ENCODE measurements at places on chromosomes 5 and 9.
A peak's percentile ranks its signal among the peaks of the same experiment; 100 is the strongest.

GRCh38 chr5:78964889-78965288 is 20.2 kb downstream of the ARSB start:
- peak; percentile 81 for DNase-seq

GRCh38 chr5:168943091-168943884 is 357.7 kb downstream of the SLIT3 start:
- DNase-seq = no peak

GRCh38 chr9:92723801-92724323 is 40.8 kb downstream of the BICD2 start:
- no peak for DNase-seq

- DNase-seq = no peak
These were observed 89.2 kb downstream of the ACER2 start for GRCh38 chr9:19498015-19498414.

DNA sequence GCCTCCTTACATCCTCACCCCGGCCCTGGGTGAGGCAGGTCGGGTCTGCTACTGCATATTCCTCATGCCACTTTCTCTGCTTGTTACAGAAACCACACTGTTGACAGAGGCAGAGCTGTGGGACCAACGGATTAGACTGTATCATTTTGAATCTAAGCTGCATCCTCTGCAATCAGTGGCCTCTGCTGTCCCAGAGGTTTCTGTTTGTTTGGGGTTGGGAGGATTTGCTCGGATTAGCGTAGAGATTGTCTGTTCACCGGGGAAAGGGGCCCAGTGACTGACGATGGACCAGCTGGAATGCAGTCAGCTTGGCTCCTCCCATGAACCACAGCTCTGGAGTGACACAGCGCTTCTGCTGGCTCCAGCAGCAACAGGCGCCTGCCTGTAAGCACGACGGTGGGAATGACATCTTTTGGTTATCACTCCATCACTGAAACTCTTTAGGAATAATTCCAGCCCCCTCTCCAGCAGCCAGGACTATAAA is 37.3 kb upstream of the ADRA1B start:
- DNase-seq = peak; percentile 92

DNA sequence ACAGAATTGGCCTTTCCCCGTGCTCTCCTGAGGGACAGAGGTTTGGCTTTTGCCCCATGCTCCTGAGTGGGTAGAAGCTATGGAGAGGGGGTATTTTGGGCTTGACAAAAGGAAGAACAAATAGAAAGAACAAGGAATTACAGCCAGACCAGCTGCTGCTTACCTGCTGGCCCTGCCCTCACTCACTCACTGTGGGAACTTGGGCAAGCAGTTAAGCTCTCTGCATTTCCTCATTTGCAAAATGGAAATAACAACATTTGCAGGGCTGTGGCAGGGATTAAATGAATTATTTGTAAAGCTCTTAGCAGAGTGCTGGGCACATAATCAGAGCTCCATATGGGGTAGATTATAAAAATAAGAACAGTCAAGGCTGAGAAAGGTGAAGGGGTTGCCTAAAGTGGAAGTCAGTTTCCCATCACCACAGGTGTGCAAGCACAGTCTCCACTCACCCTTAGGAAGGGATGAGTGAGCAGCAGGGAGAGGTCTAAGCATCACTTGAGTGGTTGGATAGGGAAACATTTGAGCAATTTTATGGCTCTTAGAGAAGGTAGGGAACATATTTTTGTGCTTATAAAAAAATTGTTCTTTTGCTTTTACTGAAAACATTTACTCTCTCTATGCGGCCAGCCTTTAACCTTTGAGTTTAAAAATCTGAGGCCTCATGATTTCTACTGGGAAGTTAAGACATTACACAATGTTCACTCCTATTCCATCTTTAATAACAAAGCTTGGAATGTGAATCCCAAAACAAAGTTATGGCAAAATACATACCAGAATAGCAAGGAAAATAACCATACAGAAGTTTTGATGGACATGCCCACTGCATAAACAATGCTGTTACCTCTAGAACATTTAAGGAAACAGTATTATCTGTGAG is 42.8 kb upstream of the LHFPL2 start:
- DNase-seq = no peak

- peak; percentile 41 for DNase-seq
These were observed 36.8 kb downstream of the FGD3 start for GRCh38 chr9:92983984-92984589.

GRCh38 chr9:4548811-4549725 is 58.8 kb downstream of the SLC1A1 start:
- DNase-seq = peak; percentile 12

DNA sequence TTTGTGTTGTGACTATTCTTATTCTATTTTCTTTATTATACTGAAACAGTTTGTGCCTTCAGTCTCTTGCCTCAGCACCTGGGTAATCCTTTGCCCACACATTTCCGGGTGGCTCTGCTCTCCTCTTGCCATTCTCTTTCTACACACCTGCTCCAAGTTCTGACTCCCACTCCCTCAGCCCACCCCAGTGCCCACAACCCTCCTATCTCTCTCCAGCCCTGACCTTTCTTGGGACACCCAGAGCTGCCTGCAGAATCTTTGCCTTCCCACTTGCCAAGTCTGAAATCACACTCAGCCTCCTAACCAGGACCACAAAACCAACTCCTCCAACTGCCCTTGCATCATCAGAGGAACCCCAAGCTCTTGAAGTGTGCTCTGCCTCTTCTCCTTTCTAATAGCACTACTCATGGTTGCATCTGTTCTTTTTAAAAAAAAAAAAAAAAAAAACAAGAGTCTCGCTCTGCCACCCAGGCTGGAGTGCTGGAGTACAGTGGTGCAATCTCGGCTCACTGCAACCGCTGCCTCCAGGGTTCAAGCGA is 4.1 kb downstream of the SWI5 start:
- DNase-seq = no peak

- no peak for DNase-seq
These were observed 4.7 kb upstream of the SOWAHA start for GRCh38 chr5:132808448-132808847.

DNA sequence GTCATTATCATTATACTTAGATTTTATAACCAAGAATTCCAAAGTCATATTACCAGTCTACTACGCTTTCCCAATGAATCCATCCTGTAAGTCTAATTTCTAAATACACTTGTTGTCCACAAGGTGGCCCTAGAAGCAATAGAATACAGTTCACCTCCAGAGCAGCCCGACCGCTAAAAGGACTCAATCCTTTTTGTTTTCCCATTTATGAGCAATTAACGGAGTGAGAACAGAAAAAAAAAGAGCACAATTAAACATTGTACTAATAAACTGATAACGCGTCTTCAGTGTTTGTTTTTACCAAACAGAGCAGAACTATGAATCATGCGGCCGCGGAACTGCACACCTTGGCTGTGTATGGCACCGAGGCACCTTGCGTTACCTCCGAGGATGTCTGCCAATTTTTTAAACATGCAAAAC is 160.7 kb upstream of the DAPK1 start:
- peak; percentile 91 for DNase-seq

- no peak for DNase-seq
These were observed 56.1 kb downstream of the CHD1 start for GRCh38 chr5:98872674-98873073.

DNA sequence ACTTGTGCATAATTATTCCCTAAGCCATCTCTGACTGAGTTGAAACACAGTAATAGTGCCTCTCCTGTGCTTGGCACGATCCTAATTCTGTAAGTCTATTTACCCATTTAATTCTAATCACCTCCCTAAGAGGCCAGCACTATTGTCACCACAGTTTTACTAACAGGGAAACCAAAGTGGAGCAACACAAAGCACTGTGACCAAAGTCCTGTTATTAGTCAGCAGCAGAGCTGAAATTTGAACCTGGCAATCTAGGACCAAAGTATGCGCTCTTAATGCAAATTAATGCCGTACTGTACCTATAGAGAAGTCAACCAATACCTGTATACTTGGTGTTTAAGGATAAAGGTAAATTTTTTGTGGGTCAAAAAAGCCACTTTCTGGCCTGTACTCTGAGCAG is 77.1 kb upstream of the CNTLN start:
- DNase-seq = no peak

- DNase-seq = no peak
These were observed 218.3 kb downstream of the ADAMTSL1 start for GRCh38 chr9:18692268-18692667.

DNA sequence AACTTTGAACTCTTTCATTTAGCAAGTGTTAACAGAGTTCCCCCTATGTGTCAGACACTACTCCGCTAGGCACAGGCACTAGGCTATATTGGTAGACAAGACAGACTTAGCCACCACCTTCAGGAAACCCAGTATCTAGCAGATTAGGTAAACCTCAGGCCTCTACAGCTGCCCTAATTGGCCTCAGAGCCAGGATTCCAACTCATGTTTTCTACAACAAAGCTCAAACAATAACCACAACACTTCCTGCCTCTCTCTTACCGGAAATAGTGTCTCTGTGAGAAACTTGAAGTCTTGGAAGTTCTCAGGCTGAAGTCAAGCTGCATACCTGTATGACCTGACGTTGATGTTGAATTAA is 116.6 kb upstream of the SLC44A1 start:
- DNase-seq = no peak

GRCh38 chr5:124343451-124343867 is 403.0 kb downstream of the ZNF608 start:
- no peak for DNase-seq

DNA sequence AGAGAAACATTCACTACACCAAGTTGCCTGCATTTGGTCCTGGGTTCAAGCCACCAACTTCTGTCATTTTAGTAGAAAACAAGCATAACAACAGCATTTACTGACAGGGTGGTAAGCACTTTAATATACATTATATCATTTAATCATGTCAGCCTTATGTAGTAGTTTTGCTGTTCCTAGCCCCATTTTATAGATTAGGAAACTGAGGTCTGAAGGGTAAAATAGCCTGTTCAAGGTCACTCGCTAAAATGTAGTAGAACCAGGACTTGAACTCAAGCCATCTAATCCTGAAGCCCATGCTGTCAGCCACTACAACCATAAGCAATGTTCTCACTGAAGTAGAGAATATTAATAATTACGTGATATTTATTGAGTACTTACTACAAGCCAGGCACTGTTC is 59.7 kb upstream of the TRIM32 start:
- DNase-seq = no peak

GRCh38 chr5:59790376-59790775 is 103.2 kb downstream of the PDE4D start:
- no peak for DNase-seq

DNA sequence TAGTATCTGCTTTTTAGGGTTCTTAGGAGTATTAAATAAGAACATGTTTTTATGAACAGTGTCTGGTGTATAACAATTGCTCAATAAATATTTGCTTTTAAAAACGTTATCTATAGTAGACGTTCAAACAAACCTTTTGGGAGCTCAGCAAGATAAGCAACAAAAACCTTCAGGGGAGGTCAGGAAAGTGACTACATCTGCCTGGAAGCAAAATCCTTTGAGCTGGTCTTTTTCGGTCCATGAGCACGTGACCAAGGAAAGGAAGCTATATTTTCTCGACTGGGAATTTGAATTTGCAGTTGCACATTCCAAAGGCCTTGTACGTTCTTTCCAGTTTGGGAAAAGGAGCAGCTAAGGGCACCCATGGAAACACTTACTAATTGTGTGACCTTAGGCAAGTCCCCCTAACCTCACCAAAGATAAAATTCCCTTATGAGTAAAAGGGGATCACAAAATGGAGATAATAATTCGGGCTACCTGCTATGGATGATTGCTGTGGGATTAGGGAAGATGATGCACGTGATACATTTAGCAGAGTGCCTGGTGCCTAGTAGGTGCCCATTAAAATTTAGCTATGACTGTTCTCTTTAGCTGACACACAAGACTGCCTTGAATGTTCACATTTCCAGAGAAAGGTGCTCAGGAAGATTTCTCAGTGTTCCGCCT is 45.4 kb downstream of the PTTG1 start:
- DNase-seq = no peak

GRCh38 chr5:170843870-170844269 is 17.9 kb upstream of the RANBP17 start:
- DNase-seq = no peak

DNA sequence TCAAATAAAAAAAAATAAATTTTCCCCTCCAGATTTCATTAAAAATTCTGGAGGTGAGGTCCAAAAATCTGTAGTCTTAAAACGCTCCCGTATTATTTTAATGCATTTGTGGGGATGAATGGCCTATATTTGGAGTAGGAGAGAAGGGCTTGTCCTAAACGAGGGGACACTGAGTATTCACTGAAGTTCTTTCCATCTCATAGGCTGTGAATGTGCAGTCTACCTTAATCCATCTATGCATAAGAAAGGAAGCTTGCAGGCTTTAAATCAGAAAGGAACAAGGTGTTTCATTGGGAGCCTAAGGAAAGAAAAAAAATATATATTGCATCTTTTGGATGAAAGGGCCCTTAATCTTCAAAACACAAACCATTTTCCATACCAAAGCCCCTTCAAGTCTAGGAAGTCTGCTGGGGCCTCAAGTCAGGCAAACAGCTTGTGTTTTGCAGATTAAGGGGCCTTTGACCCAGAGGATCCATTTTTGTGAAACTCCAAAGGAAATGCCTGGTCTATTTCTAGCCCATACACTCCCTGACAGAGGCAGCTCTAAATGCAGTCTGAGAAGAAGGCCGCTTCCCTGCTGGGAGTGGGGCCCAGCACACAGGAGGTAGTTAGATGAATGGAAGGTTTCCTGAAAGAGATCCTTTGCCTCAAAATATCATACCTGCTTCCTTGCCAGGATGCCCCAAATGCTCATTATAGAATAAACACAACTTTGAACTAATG is 35.6 kb downstream of the BRINP1 start:
- no peak for DNase-seq

- DNase-seq = no peak
These were observed 261.6 kb downstream of the MAN2A1 start for GRCh38 chr5:109951348-109951747.

DNA sequence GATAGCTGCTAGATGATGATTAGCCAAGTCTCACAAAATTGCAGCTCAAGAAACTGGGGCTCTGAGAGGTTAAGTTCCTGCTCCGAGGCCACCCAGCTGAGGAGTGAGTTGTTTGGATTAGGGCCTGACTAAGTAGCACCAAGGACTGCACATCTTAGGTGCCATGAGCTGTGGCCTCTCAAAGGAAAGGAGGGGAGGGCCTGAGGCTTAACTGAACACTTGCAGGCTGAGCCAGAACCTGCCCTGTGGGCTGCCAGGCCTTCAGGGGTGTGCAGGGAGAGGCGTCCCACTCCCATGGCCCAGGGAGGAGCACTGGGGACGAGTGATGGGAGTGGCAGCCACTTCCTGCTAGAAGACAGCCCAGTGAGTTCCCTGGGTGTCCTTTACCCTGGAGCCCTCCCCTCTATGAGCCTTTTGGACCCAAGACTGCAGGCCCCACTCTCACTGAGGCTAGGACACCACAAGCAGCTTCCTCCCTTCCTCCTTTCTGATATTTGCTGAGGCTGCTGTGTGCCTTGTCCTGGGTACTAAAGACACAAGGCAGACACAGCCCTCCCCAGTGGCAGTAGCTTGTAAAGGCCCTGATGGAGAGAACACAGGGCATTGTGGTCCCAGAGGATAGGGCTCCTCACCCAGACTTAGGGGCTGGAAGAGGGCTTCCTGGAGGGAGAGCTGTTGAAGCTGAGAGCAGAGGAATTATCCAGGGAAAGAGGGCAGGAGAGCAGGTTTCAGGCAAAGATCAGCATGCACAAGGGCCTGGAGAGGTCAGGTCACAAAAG is 22.1 kb downstream of the LMX1B start:
- DNase-seq = no peak

- DNase-seq = no peak
These were observed 200.4 kb downstream of the MAST4 start for GRCh38 chr5:66796305-66797292.

Measured in SJCRH30 (cell line).